ENCODE measurements at places on chromosomes 3 and 15.

DNA sequence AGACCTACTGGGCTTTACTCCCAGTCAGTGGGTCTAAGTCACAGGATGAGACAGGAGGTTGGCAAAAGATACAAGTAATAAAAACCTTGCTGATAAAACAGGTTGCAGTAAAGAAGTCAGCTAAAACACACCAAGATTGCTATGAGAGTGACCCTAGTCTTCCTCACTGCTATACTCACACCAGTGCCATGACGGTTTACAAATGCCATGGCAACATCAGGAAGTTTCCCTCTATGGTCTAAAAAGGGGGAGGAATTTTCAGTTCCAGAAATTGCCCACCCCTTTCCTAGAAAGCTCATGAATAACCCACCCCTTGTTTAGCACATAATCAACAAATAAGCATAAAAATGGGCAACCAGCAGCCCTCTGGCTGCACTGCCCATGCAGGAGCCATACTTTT, 966.7 kb upstream of the ROBO1 start:
- no peak for DNase-seq

DNA sequence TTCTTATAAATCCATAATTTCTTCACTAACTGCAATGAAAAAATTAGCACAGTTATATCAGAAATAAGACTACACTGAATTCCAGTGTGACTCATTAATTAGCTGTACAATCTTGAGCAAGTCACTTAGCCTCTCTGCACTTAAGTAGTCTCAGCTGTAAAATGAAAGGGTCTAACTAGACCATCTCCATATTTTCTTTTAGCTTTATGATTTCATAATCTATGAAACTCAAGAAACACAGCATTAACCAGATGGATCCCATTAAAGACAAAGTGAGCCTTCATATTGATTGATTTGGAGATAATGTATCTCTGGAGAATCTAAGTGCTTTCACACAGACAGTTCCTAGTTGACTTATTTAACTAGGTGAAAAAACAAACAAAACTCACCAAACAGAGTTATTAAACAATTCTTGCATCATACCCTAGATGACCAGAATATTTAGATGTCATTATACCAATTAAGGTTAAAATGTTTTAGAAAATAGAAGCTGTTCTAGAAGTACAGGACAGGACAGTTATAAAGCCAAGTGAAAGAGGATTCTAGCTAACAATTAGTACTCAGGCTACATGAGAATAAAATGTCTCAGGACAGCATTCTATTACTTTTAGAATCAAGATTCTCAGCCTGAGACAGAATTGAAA, 11.2 kb downstream of the CSNK1G1 start:
- DNase-seq, result no peak

DNA sequence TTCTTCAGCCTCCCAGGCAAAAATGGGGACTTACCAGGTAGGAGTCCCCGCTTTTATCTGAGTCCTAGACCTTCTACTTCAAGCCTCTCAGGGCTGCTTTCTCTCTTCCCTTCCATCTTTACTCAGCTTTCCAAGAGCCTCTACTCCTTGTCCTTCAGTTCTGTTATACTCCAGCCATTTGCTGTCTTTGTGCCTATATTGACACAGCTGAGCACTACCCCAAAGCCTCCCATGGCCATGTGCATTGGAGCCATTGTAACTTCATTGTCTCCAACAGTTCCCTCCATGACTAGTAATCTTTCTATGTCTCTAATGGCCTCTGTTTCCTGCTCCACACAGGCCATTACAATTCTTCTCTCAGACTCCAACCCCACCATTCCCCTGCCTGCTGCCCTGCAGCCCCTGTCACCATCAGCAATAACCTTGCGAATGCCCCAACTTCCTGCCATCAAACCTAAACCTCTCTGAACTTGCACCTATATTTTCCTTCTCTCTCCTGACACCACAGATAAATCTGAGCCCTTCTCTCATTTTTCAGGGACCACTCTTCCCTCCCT, 77.9 kb upstream of the ADPGK start:
- no peak for DNase-seq

DNA sequence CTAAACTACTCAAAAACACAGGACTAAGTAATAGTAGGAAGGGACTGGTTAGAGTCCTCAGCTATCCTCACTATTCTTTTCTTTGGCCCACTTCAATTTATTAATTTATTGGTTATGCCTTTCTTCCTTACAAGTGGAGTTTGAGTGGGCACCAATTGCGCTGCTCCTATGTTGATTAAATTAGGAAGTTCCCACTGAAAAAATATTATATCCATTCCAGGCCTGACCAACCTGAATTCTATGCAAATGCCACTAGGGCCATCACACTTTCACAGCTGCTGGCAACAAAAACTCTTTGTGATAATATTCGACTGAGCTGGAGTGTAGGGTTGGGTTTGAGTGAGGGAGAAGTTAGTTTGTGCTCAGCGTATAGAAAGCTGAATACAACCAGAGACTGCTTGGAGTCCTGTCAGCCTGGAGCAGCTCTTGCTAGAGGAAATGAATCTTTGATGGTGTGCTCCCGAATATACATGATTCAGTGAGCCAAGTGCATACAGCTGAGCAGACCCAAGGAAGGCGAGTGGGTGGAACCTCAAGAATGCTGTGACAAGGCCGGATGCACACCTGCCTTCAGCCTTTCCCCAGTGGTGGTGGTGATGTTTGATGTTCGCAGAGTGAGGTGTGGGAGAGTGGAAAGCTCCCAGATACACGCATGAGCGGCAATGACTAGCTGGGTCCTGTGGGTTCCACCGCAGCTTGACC, 1.5 kb downstream of the ARHGEF3 start:
- peak; percentile 62 for DNase-seq

GRCh38 chr3:35722902-35723301, 83.6 kb downstream of the ARPP21 start:
- DNase-seq, result no peak

DNA sequence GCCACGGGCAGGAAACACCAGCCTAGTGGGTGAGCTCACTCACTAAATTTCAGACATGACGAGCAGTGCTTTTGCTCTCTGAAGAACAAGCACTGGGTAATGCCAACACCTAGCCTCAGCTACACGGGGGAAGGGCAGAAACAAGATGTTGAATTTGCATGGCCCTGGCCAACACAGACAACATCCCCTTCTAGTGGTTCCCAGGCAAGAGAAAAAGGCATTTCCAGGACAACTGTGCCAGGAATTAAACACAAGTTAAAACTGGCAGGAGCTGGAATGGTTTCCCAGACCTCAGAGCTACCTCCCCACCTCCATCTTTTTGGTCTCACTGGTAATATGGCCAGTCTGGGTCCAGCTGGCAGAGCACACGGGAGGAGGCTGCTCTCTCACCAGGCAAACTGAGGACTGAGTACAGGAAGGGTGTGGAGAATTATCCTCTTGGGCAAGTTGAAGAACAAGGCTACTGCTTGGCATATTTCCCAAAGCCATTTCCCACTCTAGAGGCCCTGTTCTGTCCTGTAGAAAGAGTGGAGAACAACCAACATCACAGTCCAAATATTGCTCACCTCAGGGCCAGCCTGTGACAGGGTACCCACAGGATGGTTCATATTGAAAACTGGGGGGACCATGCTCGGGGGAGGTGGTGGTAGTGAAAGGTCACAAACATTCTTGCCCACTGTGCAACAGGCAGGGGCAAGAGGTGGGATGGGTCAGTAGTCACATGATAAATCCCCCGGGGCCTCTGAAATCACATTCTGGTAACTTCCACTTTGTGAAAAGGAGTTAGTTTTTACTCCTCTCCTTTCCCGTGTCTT, 26.5 kb downstream of the TSPAN3 start:
- DNase-seq, result no peak

GRCh38 chr3:172673210-172673679, 37.6 kb downstream of the NCEH1 start:
- DNase-seq, result peak; percentile 7
